ENCODE measurements at places on chromosomes 12 and 14.

DNA sequence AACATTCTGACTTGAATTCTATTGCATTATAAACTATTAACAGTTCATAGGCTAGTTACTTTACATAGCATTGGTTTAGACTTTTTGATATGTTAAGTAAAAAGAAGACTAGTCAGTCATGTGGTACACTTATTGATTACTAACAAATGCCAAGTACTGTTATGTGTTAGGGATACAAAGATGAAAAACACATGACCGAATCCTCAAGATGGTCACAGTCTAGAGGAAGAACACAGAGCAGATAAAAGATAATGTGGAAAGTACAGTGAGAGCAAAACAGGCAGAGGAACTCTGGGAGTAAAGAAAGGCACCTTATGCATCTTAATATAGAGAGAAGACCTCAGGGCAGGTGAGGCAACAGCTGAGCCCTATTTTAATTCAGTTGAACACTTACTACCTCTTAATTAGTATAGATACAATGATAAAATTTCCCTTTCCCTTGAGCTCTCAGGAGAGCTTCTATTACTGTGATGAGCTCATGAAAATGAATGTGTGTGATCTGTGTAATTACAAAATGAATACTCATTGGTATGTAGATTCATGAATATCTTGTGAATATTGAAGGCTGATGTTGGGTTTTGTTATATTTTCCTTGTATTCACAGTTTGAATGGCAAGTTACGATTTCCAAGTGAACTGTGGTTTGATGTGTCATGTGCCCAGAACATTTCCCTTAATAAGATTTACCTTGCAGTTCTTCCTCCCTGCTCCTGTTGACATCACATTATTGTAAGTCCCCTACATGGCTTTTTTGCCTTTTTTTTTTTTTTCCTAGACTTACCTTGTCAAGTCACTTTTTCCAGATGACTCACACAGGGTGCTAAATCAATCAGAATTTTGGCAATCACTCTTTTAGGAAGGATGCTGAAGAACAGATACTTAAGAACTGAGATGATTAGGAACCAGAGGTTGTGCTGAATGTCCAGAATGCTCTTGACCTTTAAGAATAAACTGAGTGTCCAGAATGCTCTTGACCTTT lies 29.5 kb upstream of the MSRB3 start:
- DNase-seq: no peak

GRCh38 chr12:131239384-131240094 lies 285.8 kb downstream of the ADGRD1 start:
- DNase-seq: no peak

DNA sequence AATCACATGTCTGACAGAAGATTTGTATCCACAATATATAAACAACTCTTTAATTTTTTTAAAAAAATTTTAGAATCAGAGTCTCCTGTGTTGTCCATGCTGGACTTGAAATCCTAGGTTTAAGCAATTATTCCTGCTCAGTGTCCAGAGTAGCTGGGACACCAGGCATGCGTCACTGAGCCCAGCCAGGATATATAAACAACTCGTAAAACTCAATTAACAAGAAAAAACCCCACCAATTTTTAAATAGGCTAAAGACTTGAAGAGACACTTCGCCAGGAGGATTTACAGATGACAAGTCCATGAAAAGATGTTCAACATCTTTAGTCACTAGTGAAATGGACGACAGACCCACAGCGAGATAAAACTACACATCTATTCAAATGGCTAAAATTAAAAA lies 2.0 kb upstream of the SCN8A start:
- no peak for DNase-seq

DNA sequence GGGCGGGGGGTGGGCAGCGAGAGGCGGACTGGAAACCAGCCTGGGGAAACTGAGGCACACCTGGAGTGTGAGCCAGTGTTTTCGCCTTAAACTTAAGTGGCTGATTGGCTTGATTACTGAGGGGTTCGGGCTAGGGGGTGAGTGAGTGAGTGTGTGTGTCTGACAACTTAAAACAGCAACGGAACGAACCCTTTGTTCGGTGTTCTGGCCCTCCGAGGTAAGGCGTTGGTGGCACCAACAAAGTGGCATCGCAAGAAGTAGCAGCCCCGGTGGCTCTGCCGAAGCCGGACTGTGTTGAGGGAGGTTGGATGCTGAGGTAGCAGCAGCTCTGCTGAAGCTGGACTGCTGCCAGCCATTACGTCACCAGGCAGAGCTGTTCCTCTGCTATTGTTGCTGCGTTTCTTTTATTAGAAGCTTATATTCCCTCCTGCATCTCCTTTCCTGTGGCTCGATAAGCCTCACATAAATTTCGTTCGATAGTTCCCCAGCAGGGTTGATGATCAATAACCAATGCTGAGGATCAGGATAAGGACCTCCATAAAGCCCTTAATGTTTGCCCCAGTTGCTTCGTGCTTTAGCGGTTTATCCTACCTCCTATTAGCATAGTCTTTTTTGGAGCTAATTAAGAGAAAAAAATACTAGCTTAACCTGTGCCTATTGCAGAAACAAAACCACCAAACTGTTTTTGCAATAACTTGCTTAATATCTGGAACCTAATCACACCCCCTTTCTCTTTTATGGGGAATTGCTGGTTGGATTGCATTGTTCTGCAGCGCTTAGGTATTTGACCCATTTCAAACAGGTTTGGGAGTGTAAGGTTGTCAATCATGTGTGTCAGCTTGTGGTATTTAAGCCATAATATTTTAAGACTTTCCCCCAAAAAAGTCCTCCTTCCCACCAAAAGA lies 1.3 kb downstream of the GPR137C start:
- peak; percentile 60 for DNase-seq

DNA sequence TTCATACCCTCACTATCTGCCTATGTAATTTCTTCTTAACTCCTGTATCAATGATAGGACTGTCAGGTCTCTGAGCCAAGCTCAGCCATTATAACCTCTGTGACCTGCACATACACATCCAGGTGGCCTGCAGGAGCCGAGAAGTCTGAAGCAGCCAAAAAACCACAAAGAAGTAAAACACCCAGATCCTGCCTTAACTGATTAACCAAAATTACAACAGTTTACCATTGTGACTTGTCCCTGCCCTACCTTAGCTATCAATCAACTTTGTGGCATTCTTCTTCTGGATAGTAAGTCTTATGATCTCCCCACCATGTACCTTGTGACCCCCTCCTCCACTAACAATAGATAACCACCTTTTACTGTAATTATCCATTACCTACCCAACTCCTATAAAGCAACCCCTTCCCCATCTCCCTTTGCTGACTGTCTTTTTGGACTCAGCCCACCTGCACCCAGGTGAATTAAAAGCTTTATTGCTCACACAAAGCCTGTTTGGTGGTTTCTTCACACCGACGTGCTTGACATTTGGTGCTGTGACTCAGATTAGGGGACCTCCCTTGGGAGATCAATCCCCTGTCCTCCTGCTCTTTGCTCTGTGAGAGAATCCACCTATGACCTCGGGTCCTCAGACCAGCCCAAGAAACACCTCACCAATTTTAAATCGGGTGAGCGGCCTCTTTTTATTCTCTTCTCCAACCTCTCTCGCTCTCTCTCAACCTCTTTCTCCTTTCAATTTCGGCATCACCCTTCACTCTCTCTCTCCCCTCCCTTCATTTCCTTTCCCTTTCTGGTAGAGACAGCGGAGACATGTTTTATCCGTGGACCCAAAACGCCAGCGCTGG lies 11.5 kb upstream of the LGMN start:
- no peak for DNase-seq

GRCh38 chr14:37668646-37669045 lies 73.2 kb downstream of the TTC6 start:
- DNase-seq: no peak

GRCh38 chr14:28778138-28779117 lies 11.8 kb downstream of the FOXG1 start:
- DNase-seq: no peak

DNA sequence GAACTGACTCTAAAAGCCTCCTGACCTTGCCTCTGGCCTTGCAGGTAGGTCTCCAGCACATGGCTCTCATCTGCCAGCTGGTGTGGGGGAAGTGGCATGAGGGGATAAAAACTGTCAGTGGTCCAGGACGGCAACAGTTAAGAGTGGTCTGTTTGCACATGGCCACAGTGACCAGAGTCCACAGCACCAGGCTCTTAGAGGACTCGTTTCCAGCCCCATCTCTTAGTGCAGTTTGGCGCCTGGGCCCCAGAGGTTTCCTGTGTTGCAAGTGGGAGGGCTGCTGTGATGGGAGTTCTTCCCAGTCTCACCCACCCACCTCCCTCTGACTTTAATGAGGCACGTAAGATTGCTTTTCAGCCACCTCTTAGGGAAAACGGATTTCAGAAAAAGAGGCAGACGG lies 37.0 kb downstream of the APPL2 start:
- no peak for DNase-seq

- no peak for DNase-seq
Observed at GRCh38 chr14:54738009-54738408, 164.6 kb downstream of the GCH1 start.
